ENCODE measurements at places on chromosomes 2 and 18. TPM values are rescaled to one million over a fixed set of nuclear protein-coding genes. Genes with fewer than 3 reads are reported as not detected.

The VSNL1 gene
- total RNA-seq, result not detected

The CYP1B1 gene
- total RNA-seq, result 101 TPM

- DNase-seq, result no peak
These were observed 136.2 kb downstream of the WDR7 start for GRCh38 chr18:56787390-56787789.

GRCh38 chr18:48325115-48325665 is 84.0 kb downstream of the ZBTB7C start:
- no peak for DNase-seq

DNA sequence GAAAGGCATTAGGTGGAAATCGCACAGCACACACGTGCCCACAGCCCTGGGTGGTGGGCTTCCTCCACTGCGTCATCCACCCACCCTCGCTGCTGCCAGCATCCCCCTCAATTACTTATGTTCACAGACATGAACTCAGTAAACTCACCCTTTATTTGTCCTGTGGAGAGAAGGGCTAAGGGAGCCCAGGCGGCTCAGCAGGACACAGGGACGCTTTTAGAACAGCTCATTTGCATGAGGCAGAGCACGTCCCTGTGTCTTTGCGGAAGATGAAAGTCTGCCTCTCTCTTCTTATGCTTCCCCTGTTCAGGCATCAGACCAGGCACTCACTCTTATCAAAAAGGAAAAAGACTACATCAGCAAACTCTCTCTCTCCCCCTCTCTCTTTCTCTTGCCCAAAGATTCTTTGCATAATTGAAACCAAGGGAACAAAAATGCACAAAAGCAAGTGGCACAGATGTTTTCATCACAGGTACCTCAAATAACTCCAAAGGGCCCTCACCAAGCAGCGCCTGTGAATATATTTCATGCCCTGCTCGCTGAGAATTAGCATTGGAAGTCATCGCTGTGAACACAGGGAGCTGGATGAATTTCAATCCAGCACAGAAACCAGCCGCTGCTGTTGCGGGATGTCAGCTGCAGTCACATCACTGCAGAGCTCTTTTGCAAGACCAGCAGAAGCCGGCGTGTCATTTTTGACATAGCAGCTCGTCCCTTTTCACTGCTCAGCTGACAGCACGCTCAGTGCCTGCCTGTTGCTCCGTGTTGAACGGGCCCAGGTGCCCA is 376.3 kb upstream of the MYT1L start:
- DNase-seq, result no peak

DNA sequence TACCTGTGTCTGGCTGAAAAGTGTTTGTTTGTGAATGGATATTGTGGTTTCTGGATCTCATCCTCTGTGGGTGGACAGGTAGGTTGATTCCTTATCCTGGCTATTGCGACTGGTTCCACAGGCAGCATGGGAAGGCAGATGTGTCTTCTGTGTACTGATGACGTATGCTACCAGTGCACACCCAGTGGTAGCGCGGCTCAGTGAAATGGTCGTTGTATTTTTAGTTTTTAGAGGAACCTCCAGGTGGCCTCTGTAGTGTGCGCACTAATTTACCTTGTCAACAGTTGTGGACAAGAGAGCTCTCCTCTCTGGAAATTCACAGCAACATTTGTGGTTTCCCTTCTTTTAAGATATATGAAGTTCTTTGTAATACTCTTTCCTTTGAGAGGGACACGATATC is 52.5 kb downstream of the CCDC74A start:
- DNase-seq, result no peak

- no peak for DNase-seq
These were observed 267.1 kb downstream of the PRKCE start for GRCh38 chr2:45918463-45919159.
